ENCODE measurements at places on chromosomes 6 and 20.
A peak's percentile ranks its signal among the peaks of the same experiment; 100 is the strongest.

DNA sequence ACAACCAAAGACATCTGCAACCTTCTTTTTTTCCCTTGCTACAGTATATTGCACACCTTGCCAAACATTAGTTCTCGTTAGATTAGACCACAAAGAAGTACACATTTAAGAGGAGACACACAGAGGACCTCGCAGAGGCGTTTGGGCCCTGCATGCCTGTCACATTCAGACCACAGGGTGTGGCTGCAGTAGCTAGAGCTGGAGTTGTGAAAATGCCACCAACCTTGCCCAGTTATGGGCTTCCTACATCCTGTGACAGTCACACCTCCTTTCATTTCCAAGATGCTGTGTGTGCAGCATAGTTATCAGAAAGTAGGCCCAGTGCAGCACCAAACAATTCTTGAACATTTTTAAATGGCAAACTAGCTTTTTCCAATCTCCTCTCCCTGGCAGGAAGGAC, 2.4 kb downstream of the SYNE1 start:
- no peak for DNase-seq

DNA sequence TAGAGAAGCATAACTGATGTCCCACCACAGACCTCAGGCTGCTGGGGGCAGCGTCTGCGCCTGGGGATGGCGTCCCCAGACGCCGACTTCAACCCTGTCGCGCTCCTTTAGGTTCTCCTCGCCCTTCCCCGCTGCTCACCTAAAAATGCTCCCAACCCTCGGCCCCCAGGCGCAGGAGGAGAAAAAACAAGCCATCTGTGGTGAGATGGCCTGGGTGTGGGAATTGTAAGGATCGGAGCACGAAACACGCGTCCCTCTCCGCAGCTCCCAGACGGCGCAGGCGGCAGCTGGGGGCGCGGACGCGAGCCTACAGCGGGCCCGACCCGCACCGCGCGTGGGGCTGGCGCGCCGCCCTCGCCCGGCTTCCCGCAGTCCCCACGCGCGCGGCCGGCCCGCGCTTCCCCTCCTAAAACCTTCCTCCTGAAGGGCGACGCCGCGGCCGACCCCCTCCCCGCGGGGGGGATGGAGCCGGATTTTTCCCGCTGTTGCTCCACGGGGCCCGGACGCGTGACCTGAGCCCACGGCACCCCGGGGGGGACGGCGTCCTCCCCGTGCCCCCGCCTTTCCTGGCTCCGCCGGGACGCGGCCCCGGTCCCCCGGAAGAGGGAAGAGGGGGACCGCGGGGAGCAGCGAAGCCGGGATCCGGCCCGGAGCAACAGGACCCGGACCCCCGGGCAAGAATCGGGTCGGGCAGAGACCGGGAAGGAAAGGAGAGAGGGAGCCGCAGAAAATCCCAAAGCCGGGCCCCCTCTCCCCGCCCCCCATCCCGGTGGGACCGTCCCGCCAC, 611 bp downstream of the EPB41L2 start:
- DNase-seq = no peak

DNA sequence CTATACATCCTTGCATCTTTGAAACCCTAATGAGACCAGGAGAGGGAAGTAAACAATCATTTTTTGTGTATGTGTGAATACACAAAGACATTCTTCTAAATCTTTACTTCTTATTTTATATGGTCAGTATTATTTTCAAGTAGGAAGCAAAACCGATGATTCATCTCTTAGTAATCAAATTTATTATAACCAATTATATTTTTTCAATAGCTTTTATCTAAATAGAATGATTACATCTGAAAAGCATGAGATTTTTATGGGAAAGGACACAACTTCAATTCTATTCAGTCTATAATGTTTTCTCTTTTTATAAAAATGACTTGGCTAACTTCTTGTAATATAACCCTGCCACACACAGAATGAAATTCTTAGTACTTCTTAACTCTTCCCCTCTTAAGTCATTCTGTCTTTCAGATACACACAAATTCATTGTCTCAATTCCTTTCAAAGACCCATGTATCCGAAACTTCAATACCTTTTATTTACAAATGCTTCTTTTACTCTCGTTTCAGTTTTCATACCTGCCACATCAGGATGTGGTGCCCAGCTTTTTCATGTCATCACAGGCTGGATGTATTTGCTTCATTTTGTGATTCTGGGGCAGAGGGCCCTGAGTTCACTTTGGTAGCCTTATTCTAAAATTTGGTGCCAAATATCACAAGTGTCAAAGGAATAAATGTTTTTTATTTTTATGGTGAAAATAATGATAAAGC, 227.0 kb downstream of the PHF3 start:
- no peak for DNase-seq

- DNase-seq = no peak
Measured at GRCh38 chr6:47680051-47680450, 18.3 kb upstream of the ADGRF4 start.

GRCh38 chr20:61634376-61635145, 382.5 kb downstream of the CDH4 start:
- no peak for DNase-seq

- no peak for DNase-seq
Measured at GRCh38 chr20:13626724-13627123, 12.0 kb downstream of the TASP1 start.

GRCh38 chr20:38997622-38998021, 35.5 kb downstream of the DHX35 start:
- DNase-seq = peak; percentile 43

- no peak for DNase-seq
Measured at GRCh38 chr20:61998343-61999121, 67.1 kb downstream of the TAF4 start.

- no peak for DNase-seq
Measured at GRCh38 chr6:90397047-90397446, 100.4 kb upstream of the BACH2 start.

DNA sequence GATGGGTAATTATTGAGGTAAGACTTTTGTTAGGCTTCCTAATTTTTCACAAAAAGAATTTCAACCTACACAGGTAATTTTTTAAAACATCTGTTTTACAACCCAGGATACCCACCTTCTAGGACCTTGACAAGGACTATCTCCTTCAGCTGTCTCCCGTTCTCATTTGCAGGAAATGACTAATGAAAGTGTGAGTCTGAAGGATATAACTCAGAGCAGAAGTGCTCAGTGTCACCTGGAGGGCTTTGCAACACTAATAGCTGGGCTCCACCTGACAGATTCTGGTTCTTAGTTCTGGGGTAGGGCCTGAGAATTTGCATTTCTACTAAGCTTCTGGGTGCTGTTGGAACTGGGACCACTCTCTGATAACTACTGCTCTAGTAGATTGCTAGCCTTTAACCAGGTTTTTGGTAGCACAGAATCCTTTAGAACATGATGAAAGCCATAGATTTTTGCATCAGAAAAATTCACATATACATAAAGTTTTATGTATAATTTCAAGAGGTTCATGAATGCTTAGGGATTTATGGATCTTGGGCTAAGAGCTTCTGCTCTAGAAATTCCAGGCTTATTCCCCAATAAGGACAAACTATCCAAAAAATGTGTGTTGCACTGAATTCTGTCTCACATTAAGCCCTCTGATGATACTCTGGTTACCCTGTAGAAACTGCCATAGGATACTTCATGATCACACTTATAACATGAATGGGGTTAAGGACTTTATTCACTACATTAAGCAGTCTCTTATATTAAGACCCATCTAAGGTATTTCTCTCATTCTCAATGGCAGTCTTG, 30.3 kb downstream of the AK9 start:
- DNase-seq = no peak

- DNase-seq = no peak
Measured at GRCh38 chr6:30570740-30571074, 535 bp upstream of the ABCF1 start.

GRCh38 chr20:60283281-60283680, 325.1 kb downstream of the CDH26 start:
- no peak for DNase-seq

GRCh38 chr20:9203081-9203447, 134.2 kb downstream of the PLCB4 start:
- no peak for DNase-seq

GRCh38 chr6:39432330-39433025, 110.0 kb upstream of the KCNK16 start:
- no peak for DNase-seq

GRCh38 chr20:64064145-64064698, 1.2 kb downstream of the TCEA2 start:
- no peak for DNase-seq

- no peak for DNase-seq
Measured at GRCh38 chr6:811831-812230, 118.9 kb upstream of the EXOC2 start.

DNA sequence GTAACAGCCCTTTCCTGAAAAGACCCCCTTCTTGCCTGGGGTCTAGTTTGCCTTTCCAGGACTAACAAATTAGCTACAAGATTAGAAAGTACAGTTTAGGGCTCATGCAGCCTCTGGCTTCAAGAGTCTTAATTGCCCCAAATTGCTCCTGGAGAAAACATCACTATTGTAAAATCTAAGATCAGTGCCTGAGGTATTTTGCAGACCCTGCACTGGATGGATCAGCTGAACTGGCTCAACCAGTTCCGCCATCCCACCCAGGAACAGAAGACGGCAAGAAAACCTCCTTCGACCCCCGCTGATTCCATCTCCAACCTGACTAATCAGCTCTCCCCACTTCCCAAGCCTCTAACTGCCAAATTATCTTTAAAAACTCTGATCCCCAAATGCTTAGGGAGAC, 236.5 kb upstream of the KCNG1 start:
- DNase-seq = no peak

- DNase-seq = no peak
Measured at GRCh38 chr6:125586074-125586473, 163.4 kb upstream of the HEY2 start.

- DNase-seq = no peak
Measured at GRCh38 chr6:13228264-13229204, 99.8 kb downstream of the TBC1D7 start.

- no peak for DNase-seq
Measured at GRCh38 chr20:58306421-58307261, 2.9 kb upstream of the RAB22A start.

- DNase-seq = peak; percentile 52
Measured at GRCh38 chr6:53484476-53485280, 60.2 kb downstream of the GCLC start.

DNA sequence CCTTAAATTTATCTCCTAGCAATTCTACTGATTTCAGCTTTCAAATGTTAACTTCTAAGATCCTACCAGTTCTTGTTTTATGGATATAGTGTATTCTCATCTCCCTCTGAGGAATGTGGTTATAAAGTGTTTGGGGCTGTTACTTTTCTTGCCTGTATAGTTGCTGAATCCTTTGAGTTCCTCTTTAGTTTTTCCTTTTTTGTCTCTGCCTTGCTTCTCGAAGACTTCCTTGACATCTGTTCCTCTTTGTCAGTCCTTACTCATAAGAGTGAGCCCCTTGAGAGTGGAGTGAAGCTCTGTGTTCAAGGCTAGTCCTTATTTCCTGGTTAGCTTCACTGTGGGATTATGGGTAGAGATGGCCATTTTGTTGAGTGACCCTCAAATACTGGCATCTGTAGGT, 84.6 kb downstream of the ELOVL4 start:
- DNase-seq = no peak

DNA sequence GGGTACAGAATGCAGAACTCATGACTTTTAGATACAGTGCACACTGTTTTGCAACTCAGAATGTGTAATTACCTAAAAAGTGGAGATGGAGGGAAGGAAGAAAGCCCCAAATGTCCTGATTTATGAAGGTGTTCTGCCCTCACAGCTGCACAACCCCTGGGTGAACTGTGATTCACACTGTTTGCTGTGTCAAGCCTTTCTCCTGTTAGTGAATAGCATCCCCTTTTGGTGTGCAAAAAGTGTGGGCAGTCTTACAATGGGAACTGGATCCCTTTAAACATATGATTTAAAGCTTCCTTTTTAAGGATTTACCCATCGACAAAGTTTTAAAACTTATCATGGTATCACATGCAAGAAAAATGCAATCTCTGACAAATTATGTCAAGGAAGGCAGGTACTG, 633.4 kb upstream of the EPHA7 start:
- DNase-seq = no peak

- no peak for DNase-seq
Measured at GRCh38 chr20:63055575-63056235, 48.9 kb upstream of the BHLHE23 start.

- no peak for DNase-seq
Measured at GRCh38 chr6:79404677-79405076, 132.6 kb downstream of the LCA5 start.

- no peak for DNase-seq
Measured at GRCh38 chr6:136059308-136059707, 190.8 kb downstream of the MTFR2 start.

DNA sequence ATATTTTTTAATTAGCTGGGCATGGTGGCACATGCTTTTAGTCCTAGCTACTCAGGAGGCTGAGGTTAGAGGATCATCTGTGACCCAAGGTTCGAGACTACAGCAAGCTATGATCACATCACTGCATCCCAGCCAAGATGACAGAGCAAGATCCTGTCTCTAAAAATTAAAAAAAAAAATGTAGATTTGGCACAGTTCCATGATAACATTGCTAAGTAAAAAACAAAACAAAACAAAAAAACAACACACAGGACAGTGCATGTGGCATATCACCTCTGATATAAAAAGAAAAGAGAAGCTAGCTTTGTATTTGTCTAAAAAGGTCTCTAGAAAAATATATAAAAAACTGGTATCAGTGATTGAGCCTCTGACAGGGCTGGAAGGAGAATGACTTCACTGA, 24.6 kb downstream of the RNF24 start:
- no peak for DNase-seq

- DNase-seq = no peak
Measured at GRCh38 chr6:136148051-136148450, 102.1 kb downstream of the MTFR2 start.

GRCh38 chr6:79602859-79603258, 28.3 kb upstream of the SH3BGRL2 start:
- DNase-seq = no peak

- DNase-seq = no peak
Measured at GRCh38 chr6:24827162-24827561, 28.4 kb upstream of the ARMH2 start.

- DNase-seq = no peak
Measured at GRCh38 chr6:54244430-54244829, 63.8 kb upstream of the TINAG start.

GRCh38 chr20:1320902-1321653, 7.9 kb downstream of the SDCBP2 start:
- DNase-seq = no peak

Data from stimulated activated CD8-positive, alpha-beta memory T cell treated with anti-CD3 and anti-CD28 coated beads, Interleukin-7, amount 100 ng/mL, for 24 hours (primary cell).